Coronary artery (tissue), 2 donors: ENCODE measurements at places on chromosomes 1 and 21.
A peak's percentile ranks its signal among the peaks of the same experiment; 100 is the strongest.

DNA sequence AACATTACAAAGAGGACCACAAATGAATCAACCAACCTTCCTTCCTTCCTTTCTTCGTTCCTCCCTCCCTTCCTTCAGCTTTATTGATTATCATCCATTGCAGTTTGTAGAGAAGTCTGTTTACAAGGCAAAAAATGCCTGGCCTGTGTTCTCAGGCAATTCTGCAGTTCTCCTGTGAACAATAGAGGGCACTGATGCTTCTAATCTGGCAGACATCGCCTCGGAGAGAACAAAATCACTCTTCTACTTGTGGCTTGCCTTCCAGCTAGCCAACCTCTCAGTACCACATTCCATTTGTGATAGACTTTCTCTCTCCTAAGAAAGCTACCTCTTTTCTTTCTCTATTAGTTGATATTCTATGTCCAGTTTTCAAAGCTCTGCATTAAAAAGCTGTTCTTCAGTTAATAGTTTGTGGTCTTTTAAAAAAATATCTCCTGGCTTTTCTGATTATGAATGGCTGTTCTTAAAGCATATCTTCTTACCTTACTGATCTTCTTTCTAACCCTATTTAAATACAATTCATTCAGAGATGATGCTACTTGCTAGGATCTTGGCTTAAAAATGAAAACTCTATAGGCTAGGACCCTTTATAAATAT lies 26.9 kb upstream of the ESRRG start:
- DNase-seq: no peak

- peak; percentile 78 for DNase-seq
Measured at GRCh38 chr1:67850611-67851075, 17.4 kb upstream of the GNG12 start.

GRCh38 chr1:61873581-61873980 lies 131.3 kb downstream of the PATJ start:
- DNase-seq: no peak

DNA sequence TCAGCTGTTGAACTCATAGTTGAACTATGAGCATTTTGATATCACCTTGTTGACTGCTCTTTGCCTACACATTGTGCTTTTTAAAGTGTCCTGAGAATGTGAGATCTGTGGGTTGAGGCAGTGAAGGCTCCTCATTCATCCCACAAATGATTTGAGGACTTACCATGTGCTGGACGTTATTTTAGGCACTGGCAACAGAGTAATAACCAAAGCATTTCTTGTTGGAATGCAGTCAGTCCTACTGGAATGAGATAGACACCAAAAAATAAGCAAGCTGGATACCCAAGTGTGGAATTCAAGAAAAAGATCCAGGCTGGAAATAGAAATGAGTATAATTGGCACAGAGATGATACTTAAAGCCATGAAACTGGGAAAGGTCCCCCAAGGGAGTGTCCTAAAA lies 73.4 kb downstream of the ZP4 start:
- DNase-seq: no peak

DNA sequence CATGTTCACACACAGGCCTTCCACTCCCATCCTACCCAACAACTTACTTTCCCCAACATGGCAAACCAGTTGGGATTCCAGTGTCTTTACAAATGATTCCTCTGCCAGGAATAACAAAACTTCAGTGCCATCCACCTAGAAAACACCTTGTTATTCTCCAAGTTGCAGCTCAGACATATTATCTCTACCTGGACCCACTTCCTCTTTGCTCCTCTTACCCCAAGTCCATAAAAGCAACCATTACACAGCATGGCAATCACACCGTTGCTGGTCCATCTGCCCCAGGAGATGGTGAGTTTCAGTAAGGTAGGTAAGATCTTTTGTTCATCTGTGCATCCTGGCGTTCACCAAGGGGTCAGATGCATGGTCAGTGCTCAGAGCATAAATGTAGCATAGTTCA lies 66.0 kb upstream of the CSF1 start:
- no peak for DNase-seq

DNA sequence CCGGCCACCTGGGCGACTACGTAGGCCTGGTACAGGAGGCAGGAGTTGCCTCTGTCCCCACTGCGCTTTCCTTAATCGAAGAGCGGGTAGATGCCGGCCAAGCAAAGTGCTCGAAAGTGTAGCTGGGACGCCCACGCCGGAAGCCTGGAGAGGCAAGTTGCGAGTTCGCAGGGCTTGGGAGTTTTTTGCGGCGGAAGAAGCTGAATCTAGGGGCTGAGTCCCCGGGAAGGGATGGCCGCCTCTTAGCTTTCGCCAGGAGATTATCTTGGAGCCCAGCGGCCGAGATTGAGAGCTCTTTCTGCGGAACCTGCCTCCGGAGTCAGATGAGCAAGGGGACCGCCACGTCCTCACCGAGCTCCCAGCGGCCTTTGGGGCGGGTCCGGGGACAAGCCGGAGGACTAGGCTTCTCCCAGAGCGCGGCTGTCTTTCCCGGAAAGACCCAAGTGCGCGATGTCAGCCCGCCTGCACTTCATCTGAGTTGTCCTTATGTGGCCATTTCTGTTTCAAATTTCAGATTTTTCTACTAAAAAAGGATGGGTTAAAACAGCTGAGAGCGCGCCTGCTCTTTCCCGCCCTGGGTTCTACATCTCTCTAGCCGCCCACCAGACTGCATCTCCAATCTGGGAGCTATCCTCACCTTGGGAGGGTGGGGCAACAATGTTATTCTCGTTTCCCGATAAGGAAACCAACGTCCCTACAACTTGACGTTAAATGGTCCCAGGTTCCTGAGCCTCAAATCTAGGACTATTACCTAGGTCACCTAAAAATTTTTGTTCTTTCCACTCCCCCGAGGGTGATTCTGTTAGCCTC lies 12.4 kb upstream of the TBX15 start:
- no peak for DNase-seq

- peak; percentile 59 for DNase-seq
Measured at GRCh38 chr1:36528361-36529349, 45.9 kb upstream of the CSF3R start.

GRCh38 chr1:246528933-246529731 lies 22.1 kb upstream of the SMYD3 start:
- no peak for DNase-seq

DNA sequence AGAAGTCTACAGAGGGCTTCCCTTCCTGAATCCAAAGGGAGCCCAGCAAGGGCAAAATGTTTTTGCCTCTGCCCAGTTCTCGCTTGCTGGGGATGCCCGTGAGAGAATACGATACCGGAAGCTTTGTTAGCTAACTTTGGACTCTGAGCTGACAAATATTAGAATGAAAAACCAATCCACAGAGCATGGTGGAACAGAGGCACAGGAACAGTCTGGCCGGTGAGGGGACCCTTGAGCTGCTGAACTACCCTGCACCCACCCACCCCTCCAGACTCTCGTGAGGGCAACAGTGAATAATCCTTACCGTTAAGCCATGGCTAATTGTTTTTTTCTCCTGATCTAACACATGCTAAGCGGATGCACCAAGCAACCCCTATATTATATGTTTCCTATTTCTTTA lies 76.3 kb upstream of the AKT3 start:
- DNase-seq: no peak

- no peak for DNase-seq
Measured at GRCh38 chr21:24014381-24014780, 1592.9 kb downstream of the MRPL39 start.

DNA sequence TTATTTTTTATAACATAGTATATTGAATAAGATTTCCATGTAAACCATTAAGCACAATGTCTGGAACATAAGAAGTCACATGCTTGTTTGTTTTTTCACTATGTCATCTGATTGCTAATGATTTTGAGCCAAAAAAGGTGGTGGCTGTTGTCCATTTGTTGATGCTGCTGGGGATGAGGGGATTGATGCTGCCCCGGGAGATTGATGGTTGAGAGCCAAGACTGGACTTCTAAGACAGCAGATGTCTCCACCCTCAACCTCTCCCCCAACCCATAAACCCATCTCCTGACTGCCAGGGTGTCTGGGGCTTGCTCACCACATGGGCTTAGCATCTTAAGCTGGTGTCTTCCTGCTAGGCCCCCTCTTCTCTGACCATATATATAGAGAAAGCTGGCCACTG lies 35.8 kb upstream of the CD34 start:
- DNase-seq: no peak

DNA sequence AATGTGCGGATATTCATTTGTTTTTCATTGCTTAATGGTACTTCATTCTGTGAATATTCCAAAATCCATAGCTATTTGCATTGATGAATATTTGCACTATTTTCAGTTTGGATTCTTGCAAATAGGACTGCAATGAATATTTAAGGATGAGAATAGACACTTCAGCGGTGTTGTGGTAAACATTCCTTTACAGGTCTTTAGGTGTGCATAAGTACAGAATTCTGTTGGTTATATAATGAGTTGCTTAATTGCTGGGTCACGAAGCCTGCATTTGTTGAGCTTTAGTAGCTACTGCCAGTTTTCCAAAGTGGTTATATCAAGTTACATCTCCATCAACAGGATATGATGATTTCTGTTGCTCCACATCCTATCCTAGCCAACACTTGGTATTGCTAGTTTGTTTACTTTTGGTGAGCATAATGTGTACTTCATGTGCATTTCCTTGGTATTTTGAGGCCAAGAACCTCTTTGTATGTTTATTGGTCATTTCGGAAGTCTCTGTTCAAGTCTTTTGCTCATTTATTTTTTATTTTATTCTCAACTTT lies 64.2 kb upstream of the CYYR1 start:
- DNase-seq: no peak

- DNase-seq: peak; percentile 78
Measured at GRCh38 chr1:182595641-182596240, 6.7 kb upstream of the RNASEL start.

DNA sequence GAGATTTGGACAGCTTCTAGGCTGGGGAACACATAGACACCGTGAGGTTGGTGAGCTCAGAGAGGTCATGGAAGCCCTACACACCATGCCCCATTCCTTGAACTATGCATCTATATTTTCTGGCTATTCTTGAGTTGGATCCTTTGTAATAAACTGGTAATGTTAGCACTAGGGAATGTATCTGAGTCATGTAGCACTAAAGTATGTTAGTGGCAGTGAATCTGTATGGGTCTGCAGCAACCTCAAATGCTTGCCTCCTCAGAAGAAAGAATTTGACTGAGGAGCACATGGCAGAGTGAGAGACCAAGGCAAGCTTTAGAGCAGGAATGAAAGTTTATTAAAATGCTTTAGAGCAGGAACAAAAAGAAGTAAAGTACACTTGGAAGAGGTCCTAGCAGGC lies 43.7 kb upstream of the LRRC7 start:
- DNase-seq: no peak

- DNase-seq: no peak
Measured at GRCh38 chr1:58818976-58819375, 35.1 kb upstream of the JUN start.
